ENCODE measurements at places on chromosomes 4 and X.
A peak's percentile ranks its signal among the peaks of the same experiment; 100 is the strongest.

GRCh38 chrX:10636851-10637250, 16.5 kb upstream of the MID1 start:
- no peak for DNase-seq

DNA sequence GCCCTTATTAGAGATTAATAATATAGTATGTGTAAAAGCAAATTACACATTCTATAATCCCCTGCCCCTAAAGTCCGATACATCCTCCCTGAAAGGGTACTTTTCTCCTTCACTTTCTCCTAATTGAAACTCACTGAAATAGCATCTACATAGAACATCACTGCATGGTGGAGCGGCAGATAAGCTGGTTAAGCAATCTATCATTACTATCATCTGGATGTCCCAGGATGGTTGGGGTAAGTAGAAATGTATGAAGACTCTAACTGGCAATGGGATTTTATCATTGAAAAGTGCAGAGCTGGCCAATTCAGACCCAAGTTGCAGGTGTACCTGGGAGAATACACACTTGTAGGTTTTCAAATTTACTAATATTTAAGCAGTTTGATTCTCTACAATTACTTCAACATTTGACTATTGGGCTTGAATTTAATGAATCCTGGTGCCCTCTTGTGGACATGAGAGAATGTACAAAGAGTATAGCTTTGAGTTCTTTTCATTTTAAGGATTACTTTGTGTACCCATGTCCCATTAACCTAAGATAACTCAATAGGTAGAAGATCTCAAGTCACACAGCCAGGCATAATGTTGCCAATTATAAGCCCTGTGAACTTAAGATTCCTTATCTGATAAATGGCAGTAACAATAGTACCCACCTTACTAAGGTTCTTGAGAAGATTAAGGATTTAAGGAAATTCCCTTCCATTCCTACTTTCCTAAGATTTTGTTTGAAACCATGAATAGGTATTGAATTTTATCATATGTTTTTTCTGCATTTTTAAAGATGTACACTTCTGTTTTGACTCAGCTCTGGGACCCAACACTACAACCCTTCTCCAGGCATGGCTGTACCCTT, 69.8 kb downstream of the SHROOM3 start:
- DNase-seq = peak; percentile 36

- DNase-seq = no peak
Observed at GRCh38 chr4:85642356-85643100, 167.6 kb downstream of the ARHGAP24 start.

- DNase-seq = no peak
Observed at GRCh38 chrX:108221301-108221864, 129.8 kb downstream of the ATG4A start.

GRCh38 chr4:115852767-115853091, 739.3 kb upstream of the NDST4 start:
- DNase-seq = no peak

DNA sequence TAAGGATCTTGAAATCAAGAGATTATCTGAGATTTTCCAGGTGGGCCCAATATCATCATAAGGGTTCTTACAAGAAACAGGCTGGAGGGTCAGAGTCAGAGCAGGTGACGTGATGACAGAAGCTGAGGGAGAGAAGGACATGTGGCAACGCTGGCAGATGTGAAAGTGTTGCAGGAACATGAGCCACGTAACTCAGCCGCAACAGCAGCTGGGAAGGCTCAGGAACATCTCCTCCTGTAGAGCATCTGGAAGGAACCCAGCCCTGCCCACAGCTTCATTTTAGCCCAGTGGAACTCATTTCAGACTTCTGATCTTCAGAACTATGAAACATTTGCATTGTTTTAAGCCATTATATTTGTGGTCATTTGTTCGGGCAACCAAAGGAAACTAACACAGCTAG, 156.3 kb upstream of the VEGFC start:
- DNase-seq = no peak

- peak; percentile 31 for DNase-seq
Observed at GRCh38 chrX:39174772-39175417, 373.6 kb downstream of the MID1IP1 start.

GRCh38 chrX:154720067-154720466, 30.8 kb downstream of the GAB3 start:
- DNase-seq = no peak

DNA sequence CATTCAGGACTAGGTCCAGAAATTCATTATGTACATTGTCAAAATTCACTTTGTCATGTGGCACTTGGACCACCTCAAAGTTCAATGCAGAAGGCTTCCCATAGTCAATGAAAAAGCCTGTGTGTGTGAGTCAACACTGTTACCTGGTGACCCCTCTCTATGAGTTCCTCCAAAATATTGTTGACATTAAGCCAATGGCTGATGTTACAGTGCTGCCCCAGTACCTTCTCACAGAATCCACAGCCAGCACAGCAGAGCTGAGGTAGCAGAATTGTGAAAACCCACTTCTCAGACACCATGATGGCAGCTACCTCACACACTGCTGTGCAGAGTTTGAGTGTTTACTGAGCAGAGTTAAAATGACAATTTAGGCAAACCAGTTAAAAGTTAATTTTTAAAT, 22.4 kb upstream of the UGT2B4 start:
- no peak for DNase-seq

- DNase-seq = no peak
Observed at GRCh38 chr4:3677748-3678070, 88.5 kb upstream of the ADRA2C start.

- DNase-seq = no peak
Observed at GRCh38 chrX:29911673-29912072, 303.7 kb upstream of the MAGEB2 start.

DNA sequence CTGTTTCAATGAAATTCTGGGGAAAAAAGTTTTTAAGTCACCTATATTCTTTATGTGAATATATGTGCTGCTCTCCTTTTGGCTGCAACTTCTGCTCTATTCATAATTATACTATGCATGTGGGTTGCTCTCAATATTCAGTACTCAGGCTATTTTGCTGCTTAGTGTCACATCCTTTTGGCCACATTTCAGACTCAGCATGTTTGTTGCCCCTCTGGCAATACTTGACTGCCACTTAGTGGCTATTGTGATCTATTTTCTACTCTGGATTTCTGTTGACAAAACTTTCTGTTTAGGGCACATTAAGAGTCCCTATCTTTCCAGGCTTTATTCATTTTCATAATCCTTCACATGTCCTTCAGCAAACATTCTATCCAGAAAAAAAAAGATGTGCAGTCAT, 15.8 kb upstream of the CT45A1 start:
- no peak for DNase-seq

- DNase-seq = no peak
Observed at GRCh38 chr4:148694702-148695101, 252.5 kb upstream of the NR3C2 start.
